Activated T-helper 1 cell treated with anti-CD3 and anti-CD28 coated beads, Interleukin-12 subunit alpha, Interleukin-12 subunit beta, Interleukin-2, Interleukin-4 antibody, amounts not matched to agents 30 ng/mL and 10 ng/mL and 1 ng/mL, durations not matched to agents 14 hours and 24 hours and 36 hours (primary cell): ENCODE measurements at places on chromosomes 13 and 19. TPM values are rescaled to one million over a fixed set of nuclear protein-coding genes. Genes with fewer than 3 reads are reported as not detected.

- no peak for DNase-seq
Observed at GRCh38 chr13:111431206-111431605, 110.8 kb downstream of the TEX29 start.

KANK3 gene
- 0.86 and 1.4 TPM in 2 replicates for total RNA-seq

GRCh38 chr19:12664406-12665280, 1.9 kb downstream of the MAN2B1 start:
- no peak for DNase-seq

CCL25 gene
- not detected in 2 replicates for total RNA-seq

DNA sequence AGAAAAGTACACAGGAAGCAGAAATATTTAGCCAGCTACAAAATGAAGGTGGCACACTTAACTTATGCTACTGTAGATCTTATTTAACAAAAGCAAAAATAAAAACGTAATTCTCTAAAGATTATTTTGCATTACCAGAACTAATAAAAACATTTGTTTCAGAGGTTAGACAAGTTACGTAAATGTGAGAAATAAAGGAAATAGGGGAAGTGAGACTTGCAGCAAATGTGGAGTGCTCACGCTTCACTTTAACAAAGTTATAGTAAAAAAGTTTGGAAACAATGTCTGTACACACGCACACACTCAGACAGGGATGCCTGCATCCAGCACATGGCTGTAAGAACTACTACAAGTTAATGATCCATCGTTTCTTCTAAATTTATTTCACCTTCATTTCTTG, 83.7 kb downstream of the NALCN start:
- DNase-seq: no peak

- no peak for DNase-seq
Observed at GRCh38 chr19:29858000-29858596, 46.3 kb downstream of the CCNE1 start.

ZNF547 gene
- total RNA-seq: 0.69 and 0.93 TPM in 2 replicates

RPL13A gene
- total RNA-seq: 2,876 and 2,988 TPM in 2 replicates

HCST gene
- total RNA-seq: 58.5 and 62.2 TPM in 2 replicates

DNAAF3 gene
- 0.36 TPM in 1 of 2 replicates, not detected in the other for total RNA-seq

B3GNT8 gene
- 0.44 and 0.99 TPM in 2 replicates for total RNA-seq

DNA sequence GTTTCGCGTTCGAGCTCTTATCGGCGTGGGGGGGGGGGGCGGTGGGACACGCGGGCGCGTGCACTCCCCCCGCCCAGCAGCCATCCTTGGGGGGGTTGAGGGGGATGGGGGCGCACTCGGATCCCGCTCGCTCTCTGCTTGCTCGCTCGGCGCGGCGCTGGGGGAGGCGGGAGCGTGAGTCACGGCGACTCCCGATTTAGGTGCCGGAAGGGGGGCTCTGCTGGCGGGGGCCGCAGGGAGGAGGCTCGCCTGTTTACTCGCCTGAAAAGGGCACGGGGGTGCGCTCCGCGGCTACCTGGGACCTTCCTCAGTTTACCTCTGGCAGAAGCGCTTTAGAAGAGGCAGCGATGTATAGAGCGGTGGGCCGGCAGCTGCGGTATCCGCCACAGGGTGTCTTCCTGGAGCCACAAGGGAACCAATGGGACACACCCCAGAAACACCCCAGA, 1.1 kb upstream of the PDE4A start:
- no peak for DNase-seq

GRCh38 chr13:113553511-113554332, 30.8 kb upstream of the TFDP1 start:
- DNase-seq: no peak

DNA sequence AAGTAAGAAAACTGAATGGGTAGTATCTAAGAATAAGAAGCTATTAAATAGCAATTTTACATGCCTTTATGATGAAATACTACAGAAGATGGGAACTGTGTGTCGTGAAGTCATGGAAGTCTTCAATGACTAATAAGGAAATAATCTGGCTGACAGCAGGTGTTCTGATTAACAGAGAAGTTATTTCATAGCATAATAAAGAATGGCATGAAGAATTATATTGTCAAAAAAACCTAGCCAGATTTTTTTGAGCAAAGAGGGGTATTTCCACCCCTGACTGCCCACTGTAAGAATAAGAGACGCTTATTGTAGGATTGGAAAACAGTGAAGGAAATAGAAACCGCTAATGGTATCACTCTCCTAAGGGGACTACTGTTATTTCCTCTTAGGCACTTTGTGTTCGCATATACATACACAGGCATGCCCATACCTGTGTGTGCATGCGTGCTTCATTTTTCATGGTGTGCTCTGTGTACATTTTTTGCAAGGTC, 318.8 kb downstream of the SHISA2 start:
- no peak for DNase-seq

DAND5 gene
- 0.10 TPM in 2 replicates for total RNA-seq

DNA sequence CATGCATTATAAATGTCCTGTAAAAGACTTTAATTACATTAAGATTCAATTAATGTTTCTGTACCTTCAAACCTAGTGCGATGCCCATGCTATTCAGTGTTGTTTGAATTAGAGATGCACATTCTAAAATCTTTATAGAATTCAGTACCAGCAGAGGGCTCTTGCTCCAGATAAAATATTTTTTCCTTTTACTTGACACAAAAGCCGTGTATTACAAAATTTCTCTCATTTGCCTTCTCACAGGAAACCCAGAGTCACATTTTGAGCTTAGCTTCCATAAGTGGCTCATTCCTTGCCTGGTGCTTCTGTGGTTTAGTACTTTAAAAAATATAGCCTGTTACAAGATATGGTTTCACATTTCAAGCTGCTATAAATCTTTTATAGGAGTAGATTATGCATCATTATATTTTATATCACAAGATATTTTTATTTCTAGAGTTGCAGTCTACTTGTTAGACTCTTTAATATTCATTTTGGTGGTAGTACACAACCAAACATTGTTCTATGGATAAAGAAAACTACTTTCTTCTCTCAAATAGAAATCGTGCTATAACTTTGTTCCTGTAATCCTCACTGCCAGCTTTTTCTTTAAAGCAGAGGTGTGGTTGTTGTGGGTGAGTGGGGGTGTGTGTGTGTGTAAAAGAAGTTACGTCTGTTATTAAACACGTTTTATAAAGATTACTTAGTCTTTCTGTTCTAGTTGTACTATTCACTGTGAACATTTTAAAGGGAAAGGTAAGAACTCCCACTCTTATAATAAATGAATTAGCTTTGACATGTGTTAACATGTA, 101.4 kb downstream of the RNF17 start:
- DNase-seq: no peak

DNA sequence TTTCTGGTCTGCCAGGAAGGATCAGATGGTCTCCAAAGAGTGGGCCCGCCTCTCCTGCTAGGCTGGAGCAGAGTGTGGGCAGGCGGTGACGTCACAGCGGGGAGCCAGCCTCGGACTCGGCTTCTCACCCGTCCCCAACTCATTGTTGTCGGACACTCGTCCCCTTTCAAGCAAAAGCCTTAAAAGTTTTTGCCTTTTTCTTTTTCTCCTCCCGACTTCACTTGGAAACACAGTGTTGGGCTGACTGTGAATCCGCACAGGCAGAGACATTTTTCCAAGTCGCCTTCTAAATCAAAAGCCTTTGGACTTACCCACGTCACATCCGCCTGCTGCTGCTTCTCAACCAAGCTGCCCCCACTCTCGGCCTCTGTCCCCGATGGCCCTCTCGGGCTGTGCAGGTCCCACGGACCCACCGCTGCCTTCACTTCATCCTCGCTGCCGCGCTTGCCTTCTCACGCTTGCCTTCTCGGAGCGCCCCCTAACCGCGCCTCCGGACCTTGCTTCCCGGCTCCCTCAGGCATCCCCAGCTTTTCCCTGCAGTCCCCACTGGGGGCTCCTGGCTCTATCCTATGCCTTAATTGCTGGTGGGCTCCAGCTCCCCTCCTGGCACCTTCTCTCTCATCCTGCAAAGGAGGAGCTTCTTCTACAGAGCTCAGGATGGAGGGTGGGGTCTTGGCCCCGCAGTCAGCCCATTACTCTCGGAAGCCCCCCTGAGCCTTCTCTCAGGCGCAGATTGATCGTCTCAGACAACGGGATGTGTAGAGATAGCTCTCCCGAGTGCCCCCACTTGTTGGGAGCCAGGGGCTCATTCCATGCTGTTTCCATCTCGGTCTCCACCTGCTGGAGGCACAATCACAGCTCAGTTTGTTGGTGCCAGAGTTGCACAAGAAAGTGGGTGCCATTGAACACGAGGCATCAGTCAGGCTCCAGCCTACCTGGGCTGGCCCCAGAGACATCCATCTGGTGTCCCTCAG, 3.9 kb upstream of the ZNF135 start:
- DNase-seq: no peak

KATNAL1 gene
- 8.2 and 8.5 TPM in 2 replicates for total RNA-seq
